BJ (cell line): ENCODE measurements at places on chromosomes 7 and 10. TPM values are rescaled to one million over a fixed set of nuclear protein-coding genes. Genes with fewer than 3 reads are reported as not detected.

AS3MT gene
- 3.0 and 4.5 TPM in 2 replicates for polyA plus RNA-seq

SCIN gene
- polyA plus RNA-seq, result 0.06 and 0.17 TPM in 2 replicates

ATOH7 gene
- 0.05 TPM in 1 of 2 replicates, not detected in the other for polyA plus RNA-seq

HYAL4 gene
- polyA plus RNA-seq, result not detected in 2 replicates
